ENCODE measurements at places on chromosomes 3 and 15.

DNA sequence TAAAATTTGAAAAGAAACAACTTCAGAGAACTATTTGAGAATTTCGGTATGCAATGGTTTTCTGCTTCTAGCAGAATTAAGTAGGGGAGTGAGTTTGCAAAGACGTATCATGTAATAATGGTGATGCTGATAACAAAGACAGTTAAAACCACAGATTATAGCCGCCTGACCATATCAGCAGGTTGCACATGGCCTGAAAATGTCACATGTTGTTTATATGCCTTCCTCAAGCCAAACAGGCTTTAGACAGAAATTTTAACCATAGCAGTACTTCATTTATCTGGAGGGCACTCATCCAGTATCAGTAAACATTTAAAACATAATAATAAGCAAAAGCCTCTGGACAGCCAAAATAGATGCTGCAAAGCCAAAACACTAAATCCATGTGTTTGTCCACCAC, 131.7 kb downstream of the RYR3 start:
- DNase-seq: no peak

DNA sequence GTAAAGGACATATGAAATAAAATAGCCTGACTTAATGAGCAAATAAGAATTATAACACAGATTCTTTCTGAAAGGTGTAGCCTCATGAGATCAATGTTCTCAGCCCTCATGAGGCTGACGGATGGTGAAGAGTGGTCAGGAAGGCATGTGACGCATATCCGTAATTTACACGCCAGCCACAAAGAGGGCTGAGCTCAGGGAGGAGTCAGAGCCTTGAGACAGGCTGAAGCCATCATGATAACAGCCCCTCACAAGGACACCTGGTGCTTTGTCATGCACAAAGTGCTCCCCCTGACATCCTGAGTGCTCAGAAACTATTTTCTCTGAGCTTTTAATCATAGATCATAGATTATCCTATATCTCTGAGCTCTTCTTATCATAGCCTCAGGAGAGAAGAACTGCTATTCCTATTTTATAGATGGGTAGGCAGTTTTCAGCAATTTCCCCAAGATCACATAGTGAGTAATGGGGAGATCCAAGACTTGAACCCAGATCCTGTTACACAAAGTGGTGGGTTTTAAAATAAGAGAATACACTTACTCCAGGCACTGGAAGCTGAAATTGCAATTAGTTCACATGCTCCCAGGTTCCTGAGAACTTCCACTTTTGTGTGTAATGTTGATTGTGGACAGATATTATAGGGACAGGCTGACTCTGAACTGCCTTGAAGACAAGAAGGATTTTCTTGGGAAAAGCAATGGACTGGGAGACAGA, 267.1 kb downstream of the RPLP1 start:
- DNase-seq: no peak

GRCh38 chr3:33428734-33429133, 11.5 kb downstream of the UBP1 start:
- DNase-seq: no peak

GRCh38 chr15:100681335-100681746, 79.0 kb downstream of the ASB7 start:
- DNase-seq: no peak

- DNase-seq: no peak
Measured at GRCh38 chr3:132660811-132661070, 612 bp downstream of the UBA5 start.

- no peak for DNase-seq
Measured at GRCh38 chr3:30845606-30846005, 48.9 kb downstream of the GADL1 start.

DNA sequence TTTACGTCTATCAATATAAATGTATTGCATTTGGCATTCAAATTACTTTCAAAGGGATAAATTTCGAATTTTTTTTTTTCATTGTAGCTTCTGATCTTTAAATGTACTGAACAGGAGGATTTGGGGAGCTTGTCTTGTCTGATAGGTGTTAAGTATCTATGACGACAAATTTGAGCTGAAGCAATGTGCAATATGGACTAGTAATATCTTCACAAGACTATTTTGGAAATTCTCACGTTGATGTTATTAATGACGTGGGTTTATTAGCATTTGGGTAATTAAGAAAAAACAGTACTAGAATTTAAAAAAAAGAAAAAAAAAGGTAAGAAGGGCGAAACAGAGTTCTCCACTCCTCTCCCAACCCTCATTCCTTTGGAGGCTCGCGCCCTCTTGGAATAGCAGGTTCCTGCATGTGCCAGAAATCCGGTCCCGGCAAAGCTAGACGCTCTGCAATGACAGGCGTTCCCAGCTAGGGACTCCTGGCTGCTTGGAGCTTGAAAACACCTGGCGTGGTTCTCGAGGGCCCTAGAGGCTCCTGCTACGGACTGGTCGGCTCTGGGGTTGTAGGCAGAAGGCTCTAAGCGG, 648 bp upstream of the P2RY1 start:
- no peak for DNase-seq

- no peak for DNase-seq
Measured at GRCh38 chr15:91133511-91133910, 33.5 kb downstream of the SV2B start.

GRCh38 chr3:163450698-163451097, 1627.6 kb downstream of the SI start:
- DNase-seq: no peak

GRCh38 chr3:77081240-77081661, 41.4 kb downstream of the ROBO2 start:
- no peak for DNase-seq

GRCh38 chr3:52289747-52290595, 2.3 kb downstream of the GLYCTK start:
- DNase-seq: no peak
